ENCODE measurements at places on chromosomes 6 and 20.
A peak's percentile ranks its signal among the peaks of the same experiment; 100 is the strongest.

DNA sequence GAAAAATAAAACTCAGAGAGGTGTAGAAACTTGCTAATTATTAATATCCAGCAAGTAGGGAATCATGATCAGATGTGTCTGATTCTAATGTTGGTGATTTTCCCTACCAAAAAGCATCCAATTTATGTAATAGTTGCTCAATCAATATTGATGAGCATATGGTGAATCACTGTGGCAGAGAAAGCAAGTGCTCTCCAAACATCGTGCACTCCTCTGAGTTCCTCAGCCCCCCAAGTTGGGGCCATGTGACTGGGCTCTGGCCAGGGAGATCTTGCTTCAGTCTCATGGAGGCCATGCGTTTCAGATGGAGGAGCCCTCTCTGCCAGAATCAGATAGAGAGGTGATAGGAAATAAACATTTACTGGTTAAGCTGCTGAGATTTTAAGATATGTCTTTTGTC lies 133.2 kb upstream of the LY86 start:
- DNase-seq: no peak

- DNase-seq: no peak
Observed at GRCh38 chr20:32764005-32764960, 2.1 kb downstream of the DNMT3B start.

- DNase-seq: no peak
Observed at GRCh38 chr20:37407019-37407566, 61.2 kb downstream of the SRC start.

DNA sequence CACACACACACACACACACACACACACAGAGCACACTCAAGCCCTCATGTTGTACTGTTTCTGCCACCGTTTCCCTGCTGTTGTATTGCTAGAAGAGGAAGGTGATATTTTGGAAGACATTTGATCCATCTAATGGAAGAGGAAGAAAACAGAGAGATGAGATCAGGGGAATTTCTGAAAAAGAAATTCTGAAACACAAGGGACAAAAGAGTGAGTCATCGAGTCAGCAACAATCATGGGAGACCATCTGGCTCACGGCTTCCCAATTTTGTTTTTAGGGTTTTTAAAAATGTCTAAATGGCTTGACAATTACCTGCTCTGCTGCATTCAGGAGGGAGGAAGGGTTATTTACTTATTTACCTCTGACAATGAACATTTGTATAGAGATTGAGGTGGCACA lies 22.0 kb downstream of the SOX4 start:
- DNase-seq: no peak

- DNase-seq: no peak
Observed at GRCh38 chr20:37251825-37252477, 9.7 kb downstream of the GHRH start.

GRCh38 chr6:32089082-32089828 lies 19.9 kb downstream of the TNXB start:
- DNase-seq: no peak

- DNase-seq: no peak
Observed at GRCh38 chr6:28803337-28803709, 120.5 kb downstream of the TRIM27 start.

DNA sequence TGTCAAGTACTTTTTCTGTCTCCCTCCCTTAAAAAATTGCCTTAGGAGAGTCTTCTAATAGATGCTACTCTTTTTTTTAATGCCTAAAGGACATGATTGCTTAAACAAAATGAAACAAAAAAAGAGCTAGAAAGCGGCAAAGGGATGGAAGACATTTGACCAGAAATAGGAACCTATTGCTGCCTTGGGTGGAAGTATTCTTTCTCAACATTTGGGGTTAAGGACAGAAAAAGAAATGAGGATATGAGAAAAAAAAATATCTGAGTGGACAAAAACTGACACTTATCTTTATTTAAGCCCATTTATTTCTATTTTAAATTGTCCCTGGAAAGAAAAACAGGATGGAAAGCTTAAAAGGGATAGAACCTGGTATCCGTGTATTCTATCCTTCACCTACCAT lies 664.9 kb upstream of the CITED2 start:
- DNase-seq: no peak

GRCh38 chr20:47009784-47010183 lies 115.1 kb downstream of the EYA2 start:
- DNase-seq: no peak

GRCh38 chr6:1039191-1039590 lies 272.7 kb upstream of the FOXQ1 start:
- no peak for DNase-seq

DNA sequence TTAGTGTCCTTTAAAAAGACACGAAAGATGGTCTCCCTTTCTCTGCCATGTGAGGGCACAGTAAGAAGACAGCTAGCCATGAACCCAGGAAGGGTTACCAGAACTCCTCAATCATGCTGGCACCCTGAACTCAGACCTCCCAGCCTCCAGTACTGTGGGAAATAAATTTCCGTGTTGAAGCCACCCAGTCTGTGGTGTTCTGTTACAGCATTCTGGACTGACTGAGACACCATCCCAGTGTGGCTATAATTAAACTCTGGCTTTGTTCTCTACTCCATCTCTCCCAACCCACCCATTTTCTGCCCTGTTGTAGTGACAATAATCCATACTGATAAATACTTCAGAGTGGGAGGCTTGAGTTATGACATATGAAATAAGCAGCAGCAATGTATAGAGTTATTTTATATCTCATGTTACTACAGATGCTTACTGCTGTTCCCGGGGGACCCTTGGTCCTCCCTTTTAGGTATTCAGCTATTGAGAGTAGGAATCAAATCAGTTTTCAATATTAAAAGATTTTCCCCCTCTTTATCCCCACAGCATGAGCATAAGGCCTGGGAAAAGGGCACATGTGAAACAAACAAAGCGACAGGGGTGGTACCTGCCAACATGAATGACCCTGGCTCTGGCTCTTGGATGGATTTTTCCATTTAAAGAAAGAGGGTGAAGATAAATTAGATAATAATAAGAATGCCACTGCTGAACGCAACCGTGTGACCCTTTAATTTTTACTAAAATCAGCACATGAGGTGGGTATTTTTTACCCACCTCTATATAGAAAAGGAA lies 224.3 kb upstream of the SLC35B3 start:
- DNase-seq: no peak

- DNase-seq: peak; percentile 86
Observed at GRCh38 chr6:29847871-29848630, 20.4 kb downstream of the HLA-G start.

DNA sequence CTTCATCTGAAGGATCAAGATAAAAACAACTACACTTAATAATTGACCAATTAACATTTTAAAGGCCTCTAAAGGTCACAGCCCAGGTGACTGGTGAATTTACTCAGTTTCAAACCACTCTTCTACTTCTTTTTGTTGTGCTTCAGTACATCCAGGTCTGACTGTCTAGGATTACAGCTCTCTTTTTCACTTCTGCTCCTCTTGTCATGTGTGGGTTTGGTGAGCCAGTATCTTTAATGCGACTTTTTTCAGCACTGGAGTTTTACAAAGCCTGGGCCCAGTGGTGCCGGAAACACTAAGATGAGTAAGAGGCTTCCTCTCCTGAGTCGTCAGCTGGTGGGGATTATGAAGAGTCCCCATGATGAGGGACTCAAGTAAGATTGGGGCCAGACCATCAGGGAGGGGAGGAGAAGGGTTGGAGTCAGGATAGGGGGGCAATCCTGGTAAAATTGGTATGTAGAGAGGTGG lies 27.0 kb downstream of the HECA start:
- DNase-seq: peak; percentile 78

DNA sequence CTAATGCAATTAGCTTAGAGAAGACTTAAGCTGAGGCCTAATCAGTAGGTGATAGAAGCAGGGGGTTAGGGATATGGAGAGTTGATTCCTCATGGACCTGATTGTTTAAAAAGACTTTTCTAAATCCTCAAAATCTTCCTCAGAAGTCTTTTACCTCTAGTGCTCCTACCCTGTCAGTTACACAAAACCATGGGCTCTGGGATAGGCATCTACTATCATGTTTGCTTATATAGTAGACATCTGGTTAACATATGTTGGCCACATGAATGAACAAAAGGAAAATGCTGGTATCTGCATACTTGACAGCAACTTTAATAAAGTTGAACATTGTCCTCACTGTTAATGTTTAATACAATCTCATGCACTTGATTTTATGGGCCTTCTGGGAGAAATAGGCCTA lies 61.5 kb upstream of the FKBP1C start:
- DNase-seq: no peak

DNA sequence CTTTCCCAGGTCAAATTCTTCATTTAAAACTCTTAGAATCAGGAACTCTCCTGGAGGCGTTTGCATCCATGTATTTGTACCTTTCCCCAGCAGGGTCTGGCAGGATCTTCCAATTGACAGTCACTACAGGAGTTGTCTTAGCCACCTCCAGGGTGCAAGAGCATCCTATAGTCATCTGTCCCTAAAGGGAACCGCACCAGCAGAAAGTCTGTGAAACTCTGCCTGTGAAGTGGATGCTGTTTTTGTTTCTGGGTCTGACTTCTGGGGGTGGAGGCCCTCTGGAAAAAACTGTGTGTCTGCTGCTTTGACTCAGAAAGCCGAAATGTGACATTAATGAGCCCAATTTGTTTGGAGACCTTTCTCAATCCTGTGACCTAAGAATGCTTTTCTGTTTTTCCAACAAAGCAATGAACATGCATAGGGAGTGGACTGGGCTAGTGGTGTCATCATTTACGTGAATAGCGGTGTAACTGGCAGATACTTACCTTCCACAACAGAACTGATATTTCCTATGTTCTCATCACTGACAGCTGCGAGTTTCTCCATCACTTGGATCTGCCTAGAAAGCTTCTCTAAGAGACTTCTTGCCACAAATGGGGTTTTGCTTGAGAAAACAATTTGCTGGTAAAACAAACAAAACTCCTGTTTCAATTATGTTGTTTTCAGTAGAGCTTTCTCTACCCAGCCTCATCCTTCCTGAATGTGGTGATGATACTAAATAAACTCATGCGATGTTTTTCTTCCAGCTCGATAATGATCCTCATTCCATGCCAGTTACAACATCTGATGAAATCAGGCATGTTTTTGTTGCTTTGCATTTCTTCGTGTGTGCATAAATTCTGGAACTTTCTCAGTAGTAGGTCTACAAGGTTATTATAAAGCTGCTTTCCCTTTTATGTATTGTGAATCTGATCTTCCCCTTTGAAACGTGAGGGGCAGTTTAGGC lies 33.3 kb upstream of the ARMH2 start:
- no peak for DNase-seq

GRCh38 chr20:2746636-2747265 lies 53.7 kb downstream of the CPXM1 start:
- no peak for DNase-seq

DNA sequence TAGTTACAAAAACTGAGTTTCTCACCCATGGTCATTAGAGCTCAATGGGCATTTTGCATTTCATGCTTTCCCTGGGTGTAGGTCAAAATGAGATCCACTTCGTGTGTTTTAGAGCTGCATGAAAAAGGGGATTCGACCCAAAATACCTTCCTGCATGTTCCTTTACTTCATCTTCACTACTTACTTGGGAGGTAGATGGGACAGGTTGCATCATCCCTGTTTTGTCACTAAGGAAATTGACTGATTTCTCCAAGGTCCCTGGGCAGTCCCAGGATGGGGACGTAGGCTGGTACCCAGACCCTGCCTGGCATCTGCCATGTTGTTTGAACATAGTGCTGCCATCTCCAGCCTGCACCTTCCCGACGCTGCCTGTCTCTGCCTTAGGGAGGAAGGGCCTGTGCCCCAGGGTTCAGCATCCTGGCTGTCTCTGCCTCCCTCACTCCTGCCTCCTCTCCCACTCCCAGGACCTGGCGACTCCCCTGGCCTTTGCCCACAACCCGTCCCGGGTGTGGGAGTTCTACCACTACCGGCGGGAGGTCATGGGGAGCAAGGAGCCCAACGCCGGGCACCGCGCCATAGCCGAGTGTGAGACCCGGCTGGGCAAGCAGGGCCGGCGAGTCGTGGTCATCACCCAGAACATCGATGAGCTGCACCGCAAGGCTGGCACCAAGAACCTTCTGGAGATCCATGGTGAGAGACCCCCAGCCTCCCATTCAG lies 17.0 kb downstream of the SIRT5 start:
- no peak for DNase-seq

Measured in CD4-positive, alpha-beta T cell treated with Interleukin-15 for 4 hours (primary cell).